ENCODE measurements at places on chromosomes 1 and 21. TPM values are rescaled to one million over a fixed set of nuclear protein-coding genes. Genes with fewer than 3 reads are reported as not detected.

GRCh38 chr1:43436371-43436770 lies 17.4 kb downstream of the HYI start:
- DNase-seq, result no peak

DNA sequence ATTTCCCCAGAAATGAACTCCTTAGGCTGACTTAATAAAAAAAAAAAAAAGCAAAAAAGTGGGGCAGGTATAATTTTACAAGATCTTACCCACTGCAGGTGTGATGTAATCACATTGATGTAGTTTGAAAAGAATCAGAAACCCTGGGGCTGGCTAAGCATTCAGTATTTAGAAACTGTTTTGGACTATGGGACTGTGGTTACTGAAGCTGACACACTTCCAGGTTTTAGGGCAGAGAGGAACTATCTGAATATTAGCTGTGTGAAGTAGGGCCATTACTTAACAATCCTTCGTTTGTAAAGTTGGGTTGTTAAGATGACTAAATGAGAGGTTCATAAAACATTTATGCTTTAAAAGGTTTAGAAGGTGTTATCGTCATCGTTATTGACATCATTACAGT lies 165.3 kb downstream of the FASLG start:
- DNase-seq, result no peak

ZNF695 gene
- 34.6 TPM for total RNA-seq

CHI3L2 gene
- not detected for total RNA-seq

GRCh38 chr1:109931189-109931731 lies 20.6 kb downstream of the CSF1 start:
- DNase-seq, result peak; percentile 97

CFAP141 gene
- total RNA-seq, result not detected

ADAMTS5 gene
- total RNA-seq, result under 0.01 TPM

DNA sequence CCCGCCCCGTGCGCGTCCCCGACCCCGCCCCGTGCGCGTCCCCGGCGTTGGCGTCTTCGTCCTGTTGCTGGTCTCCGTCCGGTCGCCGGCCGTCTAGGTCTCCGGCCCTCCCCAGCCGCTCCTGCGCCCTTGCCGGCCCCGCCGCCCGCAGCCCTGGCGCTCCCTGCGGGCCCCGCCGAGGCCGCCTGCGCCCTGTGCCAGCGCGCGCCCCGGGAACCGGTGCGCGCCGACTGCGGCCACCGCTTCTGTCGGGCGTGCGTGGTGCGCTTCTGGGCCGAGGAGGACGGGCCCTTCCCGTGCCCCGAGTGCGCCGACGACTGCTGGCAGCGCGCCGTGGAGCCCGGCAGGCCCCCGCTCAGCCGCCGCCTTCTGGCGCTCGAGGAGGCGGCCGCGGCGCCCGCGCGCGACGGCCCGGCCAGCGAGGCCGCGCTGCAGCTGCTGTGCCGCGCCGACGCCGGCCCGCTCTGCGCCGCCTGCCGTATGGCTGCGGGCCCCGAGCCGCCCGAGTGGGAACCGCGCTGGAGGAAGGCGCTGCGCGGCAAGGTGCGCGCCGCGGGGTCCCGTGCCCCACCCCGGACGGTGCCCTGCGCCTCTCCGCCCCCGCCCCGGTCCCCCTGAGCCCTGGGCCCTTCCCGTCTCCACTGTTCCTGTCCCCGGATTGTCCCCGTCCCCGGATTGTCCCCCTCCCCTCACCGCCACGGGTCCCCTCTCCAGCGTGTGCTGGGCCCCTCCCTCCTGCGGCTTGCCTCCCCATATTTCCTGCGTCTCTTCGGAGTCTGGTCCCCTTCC lies at the start of gene RNF187:
Gene RNF187, plus strand, starts transcription at position 47 of the 789 bp plus-strand sequence.
- DNase-seq, result peak; percentile 67

DNA sequence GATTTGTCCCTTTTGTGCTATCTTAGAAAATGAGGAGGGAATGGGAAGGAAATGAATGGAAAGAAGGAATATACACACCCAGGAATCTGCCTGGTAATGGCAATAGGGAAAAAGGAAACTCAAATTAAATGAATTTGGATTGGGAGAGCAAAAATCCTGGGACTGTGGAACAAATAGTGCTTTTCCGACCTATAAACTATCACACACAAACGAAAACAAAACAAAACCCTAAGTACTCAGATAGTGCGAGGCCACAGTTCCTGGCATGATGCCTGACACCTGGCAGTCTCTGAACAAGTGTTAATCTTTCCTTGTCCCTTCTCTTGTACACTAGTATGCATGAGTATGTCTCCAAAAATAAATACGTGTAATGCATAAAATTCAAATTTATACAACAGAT lies 319.8 kb upstream of the SPAG17 start:
- DNase-seq, result no peak

DNA sequence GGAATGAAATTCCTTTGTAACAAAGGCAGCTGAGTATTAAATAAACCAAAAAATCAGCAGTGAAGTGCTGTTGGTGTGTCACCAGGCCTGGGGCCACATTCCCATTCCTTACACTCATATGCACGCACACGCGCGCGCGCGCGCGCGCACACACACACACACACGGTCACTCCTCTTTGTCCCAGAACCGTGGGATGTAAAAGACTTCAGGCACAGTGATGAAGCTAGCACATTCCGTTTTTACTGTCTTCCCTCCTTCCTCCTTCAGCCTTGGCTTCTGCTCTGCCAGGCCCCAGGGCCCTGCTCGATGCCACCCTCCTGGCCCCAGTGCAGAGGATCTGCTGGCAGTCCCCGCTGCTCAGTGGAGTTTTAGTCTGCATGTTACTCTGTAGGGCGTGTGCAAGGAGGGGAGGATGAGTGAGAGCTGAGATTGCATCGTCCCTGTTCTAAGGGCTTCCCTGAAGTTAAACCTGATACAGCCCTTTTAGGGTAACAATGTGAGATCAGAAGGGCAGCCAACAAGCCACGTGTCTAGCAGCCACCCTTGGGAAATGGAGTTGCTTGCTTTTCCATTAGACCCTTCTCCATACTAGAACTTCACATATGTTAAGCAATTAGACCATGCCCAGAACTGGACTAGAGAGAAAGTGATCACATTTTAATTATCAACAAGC lies 71.7 kb upstream of the WDR26 start:
- DNase-seq, result peak; percentile 37

- DNase-seq, result no peak
Observed at GRCh38 chr1:3327936-3328590, 126.4 kb upstream of the ARHGEF16 start.

DNA sequence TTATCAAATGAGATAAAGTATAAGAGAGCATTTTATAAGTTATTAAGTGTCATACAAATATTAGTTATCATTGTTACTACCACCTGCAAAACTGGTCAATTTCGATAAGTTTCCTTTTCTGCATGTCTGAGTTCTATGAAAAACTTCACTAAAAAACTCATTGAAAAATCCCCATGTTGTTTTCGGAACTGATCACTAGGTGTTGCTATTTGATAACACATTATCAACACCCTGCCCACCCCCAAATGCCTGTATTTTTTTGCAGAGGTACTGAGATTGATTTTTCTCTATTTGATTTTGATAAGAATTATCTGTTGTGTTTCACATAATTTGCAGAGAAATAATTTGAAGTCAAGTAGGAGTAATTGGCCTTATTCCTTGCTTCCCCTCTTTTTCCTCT lies 22.1 kb upstream of the DISP1 start:
- DNase-seq, result peak; percentile 44

DNA sequence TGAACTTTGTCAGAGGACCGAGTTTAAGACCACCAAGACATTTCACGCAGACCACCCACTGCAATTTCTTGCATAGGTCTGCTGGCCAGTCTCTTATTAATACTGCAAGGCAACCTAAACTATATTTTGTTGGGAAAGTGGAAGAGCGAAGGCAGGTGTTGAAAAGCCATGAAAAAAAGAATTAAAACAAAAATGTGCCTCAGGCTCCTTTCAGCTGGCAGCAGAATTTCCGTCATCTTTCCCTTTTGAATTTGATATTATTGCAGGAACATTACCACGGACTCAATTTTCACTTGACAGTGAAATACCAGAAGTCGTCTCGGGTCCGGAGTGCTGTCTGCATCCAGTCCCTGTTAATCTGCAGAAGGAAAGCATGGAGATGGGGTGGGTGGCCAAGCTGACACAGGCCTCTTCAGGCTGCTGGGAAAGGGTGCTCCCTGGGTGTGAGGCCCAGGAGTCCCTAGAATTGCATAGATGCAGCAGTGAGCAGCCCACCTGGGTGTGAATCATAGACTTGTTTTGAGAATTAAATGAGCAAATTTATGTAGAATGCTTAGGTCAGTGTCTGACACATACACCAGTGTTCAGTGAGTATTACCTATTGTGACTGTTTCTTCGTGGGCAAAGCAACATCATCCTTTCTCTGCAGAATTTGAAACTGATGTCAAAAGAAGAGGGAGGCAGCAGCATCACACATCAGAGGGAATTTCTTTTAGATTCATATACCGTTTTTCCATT lies 150.7 kb downstream of the PBX1 start:
- no peak for DNase-seq

Measured in neural progenitor cell (in vitro differentiated cells).